ENCODE measurements at places on chromosomes 11 and 22.

GRCh38 chr22:45305456-45306075, 4.2 kb upstream of the FAM118A start:
- no peak for DNase-seq

DNA sequence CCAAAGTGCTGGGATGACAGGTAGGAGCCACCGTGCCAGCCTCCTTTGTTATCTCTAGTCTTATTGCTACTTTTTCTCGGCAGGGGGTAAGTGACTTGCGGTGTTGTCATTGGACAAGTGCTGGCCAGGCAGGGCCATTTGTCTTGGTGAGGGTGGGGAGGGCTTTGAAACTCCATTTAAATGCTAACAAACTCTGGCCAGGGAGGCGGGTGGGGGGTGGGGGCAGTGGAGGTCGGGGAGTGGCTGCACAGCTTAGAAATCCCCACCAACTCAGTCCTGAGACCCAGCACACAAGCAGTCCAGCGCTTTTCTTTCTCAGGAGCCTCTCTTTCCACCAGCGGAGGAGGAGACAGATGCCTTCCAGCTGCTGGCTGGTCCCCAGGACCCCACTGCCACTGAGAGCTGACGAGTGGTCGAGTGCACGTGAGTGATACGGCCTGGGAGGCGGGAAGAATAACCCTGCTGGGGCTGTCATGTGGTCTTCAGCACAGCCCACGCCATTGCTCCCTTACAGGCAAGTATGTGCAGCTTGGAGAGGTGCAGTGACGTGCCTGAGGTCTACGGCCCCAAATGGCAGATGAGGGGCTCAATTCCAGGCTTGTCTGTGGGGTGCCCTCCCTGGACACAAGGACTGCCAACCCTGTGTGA, 24.2 kb upstream of the OSBPL5 start:
- DNase-seq, result no peak

DNA sequence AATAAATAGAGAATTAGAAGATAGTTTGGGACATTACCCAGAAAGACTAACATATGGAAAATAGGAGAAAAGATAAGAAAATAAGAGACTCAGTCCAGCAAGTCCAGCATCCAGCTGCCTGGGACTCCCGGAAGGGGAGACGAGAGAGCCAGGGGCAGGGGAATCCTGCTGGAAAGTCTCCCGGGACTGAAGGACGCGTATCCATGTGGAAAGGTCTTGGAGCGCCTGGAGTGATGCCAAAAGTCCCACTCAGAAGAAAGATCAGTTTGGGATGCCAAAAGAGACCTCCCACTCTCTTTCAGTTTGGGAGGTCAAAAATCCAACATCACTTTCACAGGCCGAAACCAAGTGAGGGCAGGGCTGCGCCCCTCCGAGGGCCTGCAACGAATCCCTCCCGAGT, 30.7 kb downstream of the LRFN4 start:
- DNase-seq, result no peak

DNA sequence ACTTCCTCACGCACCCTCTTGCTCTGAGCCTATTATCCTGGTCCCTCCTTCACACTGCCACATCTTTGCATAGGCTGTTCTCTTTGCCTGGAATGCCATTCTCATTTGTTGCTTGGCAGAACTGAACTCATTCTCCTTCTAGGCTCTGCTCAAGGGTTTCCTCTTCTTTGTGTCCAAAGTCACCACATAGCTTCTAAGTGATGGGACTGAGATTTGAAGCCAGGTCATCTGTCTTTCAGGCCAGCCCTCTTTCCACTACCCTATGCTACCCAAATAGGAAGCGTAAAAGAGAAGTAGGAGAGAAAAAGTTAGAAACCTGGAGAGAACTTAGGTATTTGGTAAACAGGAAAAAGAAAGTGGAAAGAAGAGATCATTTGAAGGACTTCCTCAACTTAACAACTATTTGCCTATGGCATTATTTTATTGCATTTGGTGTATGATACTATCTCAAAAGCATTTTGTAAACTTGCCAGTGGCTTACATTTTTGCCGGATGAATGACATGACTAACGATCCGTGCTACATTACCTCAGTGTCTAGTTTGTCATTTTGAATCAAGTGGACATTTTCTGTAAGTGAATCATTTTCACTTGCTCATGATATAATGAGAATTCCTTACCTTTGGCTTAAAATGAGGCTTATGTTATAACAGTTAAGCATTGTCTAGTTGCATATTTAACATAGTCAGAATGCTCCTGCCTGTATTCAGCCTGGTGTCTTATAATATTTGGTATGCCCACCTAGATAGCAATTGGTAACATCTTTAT, 18.5 kb downstream of the NF2 start:
- DNase-seq, result no peak

GRCh38 chr11:10657308-10658271, 36.0 kb downstream of the IRAG1 start:
- no peak for DNase-seq

DNA sequence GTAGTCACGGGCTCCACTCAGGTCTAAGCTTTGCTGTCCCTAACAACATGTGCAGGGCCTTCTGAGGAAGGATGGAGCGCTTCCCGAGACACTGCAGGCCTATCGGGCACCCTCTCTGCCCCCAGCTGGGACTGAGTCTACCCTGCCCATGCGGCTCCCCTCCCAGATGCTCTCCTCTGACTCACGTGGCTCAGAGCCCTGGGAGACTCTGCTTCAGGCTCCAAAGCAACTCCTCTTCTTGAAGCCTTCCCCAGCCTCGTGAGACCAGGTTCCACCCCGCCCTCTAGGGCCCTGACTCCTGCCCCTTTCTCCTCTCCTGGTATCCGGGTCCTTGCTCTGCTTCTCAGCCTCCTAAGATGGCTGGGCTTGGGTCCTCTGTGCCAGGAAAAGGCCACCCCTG, 28.4 kb upstream of the ARFGAP3 start:
- DNase-seq, result no peak

DNA sequence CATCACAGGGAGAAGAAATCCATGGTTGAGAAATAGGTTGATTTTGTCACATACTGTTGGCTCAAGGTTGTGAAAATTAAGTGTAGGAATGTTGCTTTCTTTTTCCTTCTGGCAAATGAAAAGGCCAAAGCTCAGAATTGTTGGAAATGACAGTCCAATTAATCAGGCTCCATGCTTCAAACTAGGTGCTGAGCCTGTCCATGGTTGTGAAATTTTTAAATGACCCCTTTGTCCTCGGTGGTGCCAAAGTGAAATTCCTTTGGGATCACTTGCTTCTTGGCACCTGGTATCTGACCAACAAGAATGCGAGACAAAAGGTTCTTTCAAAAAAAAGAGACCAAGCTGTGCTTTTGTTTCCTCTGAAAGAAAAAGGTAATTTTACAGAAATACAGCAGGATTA, 451.9 kb downstream of the ETS1 start:
- DNase-seq, result no peak

DNA sequence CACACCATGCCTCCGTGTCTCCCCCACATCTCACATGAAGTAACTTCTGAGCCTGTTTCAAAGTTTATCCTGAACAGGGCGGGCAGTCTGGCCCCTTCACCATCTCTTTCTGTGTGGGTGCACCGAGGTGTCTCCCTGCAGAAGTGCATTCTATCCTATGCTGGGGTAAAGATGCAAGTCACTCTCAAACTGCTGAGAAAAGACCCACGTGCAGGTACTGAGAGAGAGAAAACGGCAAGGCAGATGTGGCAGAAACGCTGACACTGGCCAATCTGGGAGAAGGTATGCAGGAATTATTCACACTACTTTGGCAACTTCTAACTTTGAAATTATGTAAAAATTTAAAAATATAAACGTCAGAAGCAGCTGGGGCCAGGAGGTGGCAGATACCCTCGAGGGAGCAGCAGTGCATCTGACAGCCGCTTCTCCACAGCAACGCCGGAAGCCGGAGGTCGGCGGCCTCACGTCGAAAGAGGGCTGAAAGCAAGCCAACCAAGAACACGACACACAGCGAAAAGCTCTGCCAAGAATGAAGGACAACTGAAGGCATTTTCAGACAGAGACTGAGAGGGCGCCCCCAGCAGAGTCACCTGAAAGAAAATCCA, 34.2 kb upstream of the MOB2 start:
- DNase-seq, result no peak

- DNase-seq, result no peak
Observed at GRCh38 chr11:59555601-59556114, 44.3 kb downstream of the OR4D9 start.

GRCh38 chr11:61377461-61378160, 14.8 kb upstream of the TMEM216 start:
- no peak for DNase-seq

DNA sequence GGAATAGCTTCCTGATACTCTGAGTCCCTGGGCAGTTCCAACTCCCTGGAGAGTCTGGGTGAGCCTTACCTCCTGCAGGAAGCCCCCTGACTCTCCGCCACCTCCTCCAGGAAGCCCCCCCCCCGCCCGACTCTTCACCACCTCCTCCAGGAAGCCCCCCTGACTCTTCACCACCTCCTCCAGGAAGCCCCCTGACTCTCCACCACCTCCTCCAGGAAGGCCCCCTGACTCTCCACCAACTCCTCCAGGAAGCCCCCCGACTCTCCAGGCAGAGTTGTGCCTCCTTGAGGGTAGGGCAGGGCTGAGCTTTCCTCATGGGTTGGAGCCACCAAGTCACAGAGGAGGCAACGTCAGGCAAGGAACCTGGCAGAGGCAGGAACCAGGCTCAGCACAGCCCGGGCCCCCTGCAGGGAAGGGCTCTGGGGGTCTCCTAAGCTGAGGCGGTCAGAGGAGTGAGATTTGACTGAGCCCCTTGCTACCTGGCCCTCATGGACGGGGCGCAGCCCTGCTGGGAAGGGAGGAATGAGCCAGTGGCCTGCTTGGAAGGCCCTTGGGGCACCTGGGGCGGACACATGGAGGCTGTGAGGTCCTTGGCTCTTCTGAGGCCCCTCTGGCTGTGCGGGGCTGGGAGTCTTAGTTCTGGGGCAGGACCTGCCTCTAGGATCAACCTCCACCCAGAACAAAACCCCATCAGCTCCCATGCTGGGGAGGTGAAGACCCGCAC, 18.1 kb downstream of the MRGPRG start:
- DNase-seq, result no peak

DNA sequence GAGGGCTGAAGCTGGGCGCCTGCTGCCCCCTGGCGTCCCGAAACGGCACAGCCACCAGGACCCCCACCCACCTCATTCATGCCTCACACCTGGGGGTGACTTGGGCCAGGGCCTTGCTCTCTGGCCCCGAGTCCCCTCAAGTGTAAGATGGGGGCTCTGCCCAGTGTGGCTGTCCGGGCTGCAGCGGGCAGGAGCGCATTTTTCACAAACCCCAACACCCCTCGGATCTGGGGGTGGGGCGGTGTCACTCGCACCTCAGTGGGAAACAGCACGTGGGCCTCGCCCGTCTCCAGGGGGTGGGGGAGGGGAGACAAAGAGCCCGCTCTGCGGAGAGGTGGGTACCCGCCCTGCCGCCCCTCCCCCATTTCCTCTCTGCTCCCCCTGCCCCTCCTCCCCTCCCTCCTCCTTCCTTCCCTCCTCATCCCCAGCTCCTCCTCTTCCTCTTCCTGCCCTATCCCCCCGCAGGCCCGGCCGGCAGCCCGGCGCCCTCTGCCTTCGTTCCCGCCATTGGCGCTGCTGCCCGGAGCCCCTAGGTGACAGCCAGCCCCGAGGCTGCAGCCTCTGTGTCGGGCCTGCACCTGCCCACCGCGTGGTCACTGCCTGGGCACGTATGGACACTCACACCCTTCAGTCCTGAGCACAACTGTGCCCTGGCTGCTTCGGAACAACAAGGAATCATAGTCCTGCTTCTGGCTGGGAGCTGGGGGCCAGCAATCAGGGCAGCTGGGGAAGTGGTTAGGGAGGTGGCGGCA, 6.8 kb upstream of the CDKN1C start:
- DNase-seq, result peak; percentile 49

DNA sequence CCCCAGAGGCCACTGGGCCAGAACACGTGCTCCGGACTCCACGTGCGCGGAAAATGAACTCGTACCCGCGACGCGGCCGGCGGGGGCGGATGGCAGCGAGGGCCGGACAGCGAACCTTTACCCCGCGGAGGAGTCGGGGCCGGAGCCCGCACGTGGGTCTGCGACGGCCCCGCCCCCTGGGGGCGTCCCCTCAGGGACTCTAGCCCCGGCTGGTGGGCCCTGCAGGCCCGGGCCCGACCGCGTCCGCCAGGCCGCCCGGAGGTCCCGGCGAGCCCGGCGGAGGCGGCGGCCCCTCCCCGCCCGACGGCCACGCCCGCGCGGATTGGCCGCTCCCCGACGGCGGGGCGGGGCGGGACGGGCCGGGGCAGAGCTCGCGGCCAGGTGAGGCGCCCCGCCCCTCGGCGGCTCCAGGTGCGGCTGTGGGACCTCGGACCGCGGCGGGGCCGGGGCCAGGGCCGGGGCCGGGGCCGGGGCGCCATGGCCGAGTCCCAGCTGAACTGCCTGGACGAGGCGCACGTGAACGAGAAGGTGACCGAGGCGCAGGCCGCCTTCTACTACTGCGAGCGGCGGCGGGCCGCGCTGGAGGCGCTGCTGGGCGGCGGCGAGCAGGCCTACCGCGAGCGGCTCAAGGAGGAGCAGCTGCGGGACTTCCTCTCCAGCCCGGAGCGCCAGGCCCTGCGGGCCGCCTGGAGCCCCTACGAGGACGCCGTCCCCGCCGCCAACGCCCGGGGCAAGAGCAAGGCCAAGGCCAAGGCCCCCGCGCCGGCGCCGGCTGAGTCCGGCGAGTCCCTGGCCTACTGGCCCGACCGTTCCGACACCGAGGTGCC, at the start of gene FAM83F:
FAM83F (plus strand) TSS at position 389 of the 827 bp plus-strand sequence; CDS start at position 478, 89 bp downstream.
- no peak for DNase-seq

DNA sequence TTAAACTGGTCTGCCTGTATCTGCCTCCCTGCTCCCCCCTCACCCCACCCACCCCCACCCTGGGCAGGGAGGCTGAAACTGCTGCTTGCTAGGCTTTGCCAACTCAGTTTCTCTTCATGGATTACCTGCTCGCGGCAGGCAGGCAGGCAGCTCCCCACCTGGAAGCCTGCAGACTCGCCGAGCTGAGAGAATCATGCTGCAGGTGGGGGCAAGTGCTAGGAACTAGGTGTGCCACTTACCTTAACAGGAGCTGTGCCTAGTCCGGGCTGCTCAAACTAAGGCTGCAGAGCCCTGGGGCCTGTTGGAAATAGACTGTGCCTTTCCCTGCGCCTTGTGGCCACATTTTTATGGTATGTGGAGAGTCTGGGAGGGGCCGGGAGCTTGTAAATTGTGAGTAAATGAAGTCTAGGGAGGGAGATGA, 30.3 kb downstream of the MARK2 start:
- DNase-seq, result no peak

GRCh38 chr22:42785706-42786499, 65.2 kb upstream of the A4GALT start:
- DNase-seq, result no peak

- DNase-seq, result no peak
Observed at GRCh38 chr22:19130959-19131684, at the start of gene TSSK2. Gene TSSK2, plus strand, starts transcription at chr22:19131308. Its CDS starts 92 bp downstream, at chr22:19131400.

DNA sequence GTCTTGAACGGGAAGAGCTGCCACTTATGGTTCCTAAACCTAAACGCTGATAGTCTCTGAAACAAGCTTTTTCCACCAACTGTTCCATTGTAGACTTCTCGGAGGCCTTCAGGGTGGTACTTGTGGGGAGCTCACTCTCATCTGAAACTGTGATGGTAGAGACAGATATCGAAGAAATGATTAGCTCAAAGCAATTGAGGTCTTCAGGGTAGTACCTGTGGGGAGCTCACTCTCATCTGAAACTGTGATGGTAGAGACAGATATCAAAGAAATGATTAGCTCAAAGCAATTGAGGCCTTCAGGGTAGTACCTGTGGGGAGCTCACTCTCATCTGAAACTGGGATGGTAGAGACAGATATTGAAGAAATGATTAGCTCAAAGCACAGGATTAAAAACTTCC, 175.7 kb downstream of the SWAP70 start:
- no peak for DNase-seq

All from stimulated activated CD4-positive, alpha-beta T cell treated with anti-CD3 and anti-CD28 coated beads, Interleukin-15, amount 100 ng/mL, for 48 hours (primary cell).